ENCODE measurements at places on chromosomes 3 and 15. TPM values are rescaled to one million over a fixed set of nuclear protein-coding genes. Genes with fewer than 3 reads are reported as not detected.

GRCh38 chr3:86379280-86379679 lies 611.7 kb downstream of the VGLL3 start:
- no peaks in the 10 kb centered on the region for H3K27me3 ChIP-seq
- no peaks in the 10 kb centered on the region for H3K36me3 ChIP-seq
- H3K4me1 ChIP-seq: no peaks in the 10 kb centered on the region
- no peak overlapping the region for H3K4me3 ChIP-seq

The AADAC gene
- 6.5 TPM for total RNA-seq

The FYCO1 gene
- total RNA-seq: 33.3 TPM

The SLC28A1 gene
- not detected for total RNA-seq

The GOLGA6B gene
- total RNA-seq: not detected

Measured in esophagus squamous epithelium (tissue), 5 donors.